OCI-M1 (cell line): ENCODE measurements at places on chromosomes 13 and 19.

- no peak for DNase-seq
Measured at GRCh38 chr13:66859078-66859477, 371.1 kb downstream of the PCDH9 start.

- no peak for DNase-seq
Measured at GRCh38 chr13:34176633-34177032, 358.7 kb downstream of the RFC3 start.

GRCh38 chr13:32790731-32791130, 204.5 kb downstream of the PDS5B start:
- peak; percentile 3 for DNase-seq

DNA sequence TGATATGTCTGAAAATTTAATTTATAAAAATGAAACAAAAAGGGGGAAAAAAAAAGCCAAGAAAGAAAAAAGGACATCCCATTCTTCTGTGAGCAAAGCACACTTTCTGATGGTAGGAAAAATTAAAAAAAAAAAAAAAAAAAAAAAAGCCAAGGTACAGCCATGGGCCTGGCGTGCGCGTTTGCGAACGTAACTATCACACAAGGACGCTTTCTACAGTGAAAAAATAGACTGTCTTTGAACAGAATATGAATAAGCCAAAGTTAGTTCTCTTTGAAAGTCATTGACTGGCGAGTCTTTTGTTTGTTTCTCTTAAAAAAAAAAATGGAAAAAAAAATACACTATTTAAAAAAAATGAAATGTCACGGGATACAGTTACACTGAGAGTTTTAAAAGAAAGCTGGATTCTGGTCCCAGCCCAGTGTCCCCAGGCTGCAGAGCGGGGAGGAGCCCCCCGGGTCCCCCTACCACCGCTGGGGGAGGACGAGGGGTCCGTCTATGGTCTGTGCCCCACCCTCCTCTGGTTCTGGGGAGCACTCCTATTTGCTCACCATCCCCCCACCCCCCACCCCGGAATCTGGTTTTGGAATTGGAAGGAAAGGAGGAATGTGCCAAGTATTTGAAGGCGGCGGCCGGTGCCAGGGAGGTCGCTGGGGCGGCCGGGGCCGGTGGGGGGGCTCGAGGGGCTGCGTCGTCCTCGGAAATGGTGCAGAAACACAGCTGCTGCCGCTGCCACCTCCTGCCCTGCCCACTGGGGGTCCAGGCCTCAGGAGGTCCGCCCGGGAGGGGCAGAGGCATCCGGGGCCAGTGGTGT, 134.5 kb downstream of the PTPRS start:
- no peak for DNase-seq

GRCh38 chr19:37931881-37932655, 25.1 kb downstream of the SIPA1L3 start:
- DNase-seq, result no peak

GRCh38 chr13:66214467-66214866, 1015.7 kb downstream of the PCDH9 start:
- DNase-seq, result no peak

- peak; percentile 86 for DNase-seq
Measured at GRCh38 chr19:48630296-48631063, 6.7 kb downstream of the DBP start.
